ENCODE measurements at places on chromosomes 3 and 15. TPM values are rescaled to one million over a fixed set of nuclear protein-coding genes. Genes with fewer than 3 reads are reported as not detected.

SLC27A2 gene
- not detected for total RNA-seq

TGFBR2 gene
- 99.7 TPM for total RNA-seq

RBP2 gene
- not detected for total RNA-seq

RLBP1 gene
- not detected for total RNA-seq

GPR87 gene
- 61.2 TPM for total RNA-seq

PROK2 gene
- not detected for total RNA-seq

ANKRD63 gene
- not detected for total RNA-seq

C3orf70 gene
- not detected for total RNA-seq

CCDC9B gene
- 8.0 TPM for total RNA-seq

GASK1A gene
- total RNA-seq: 0.91 TPM

PATL2 gene
- total RNA-seq: not detected

NCEH1 gene
- 18.1 TPM for total RNA-seq

TSEN2 gene
- total RNA-seq: 17.6 TPM

DYNLT2B gene
- total RNA-seq: 49.4 TPM

SAMD7 gene
- total RNA-seq: not detected

GABRR3 gene
- total RNA-seq: not detected

IQSEC1 gene
- 7.5 TPM for total RNA-seq
